Nephron progenitor cell (in vitro differentiated cells): ENCODE measurements at places on chromosomes 1 and 21.

DNA sequence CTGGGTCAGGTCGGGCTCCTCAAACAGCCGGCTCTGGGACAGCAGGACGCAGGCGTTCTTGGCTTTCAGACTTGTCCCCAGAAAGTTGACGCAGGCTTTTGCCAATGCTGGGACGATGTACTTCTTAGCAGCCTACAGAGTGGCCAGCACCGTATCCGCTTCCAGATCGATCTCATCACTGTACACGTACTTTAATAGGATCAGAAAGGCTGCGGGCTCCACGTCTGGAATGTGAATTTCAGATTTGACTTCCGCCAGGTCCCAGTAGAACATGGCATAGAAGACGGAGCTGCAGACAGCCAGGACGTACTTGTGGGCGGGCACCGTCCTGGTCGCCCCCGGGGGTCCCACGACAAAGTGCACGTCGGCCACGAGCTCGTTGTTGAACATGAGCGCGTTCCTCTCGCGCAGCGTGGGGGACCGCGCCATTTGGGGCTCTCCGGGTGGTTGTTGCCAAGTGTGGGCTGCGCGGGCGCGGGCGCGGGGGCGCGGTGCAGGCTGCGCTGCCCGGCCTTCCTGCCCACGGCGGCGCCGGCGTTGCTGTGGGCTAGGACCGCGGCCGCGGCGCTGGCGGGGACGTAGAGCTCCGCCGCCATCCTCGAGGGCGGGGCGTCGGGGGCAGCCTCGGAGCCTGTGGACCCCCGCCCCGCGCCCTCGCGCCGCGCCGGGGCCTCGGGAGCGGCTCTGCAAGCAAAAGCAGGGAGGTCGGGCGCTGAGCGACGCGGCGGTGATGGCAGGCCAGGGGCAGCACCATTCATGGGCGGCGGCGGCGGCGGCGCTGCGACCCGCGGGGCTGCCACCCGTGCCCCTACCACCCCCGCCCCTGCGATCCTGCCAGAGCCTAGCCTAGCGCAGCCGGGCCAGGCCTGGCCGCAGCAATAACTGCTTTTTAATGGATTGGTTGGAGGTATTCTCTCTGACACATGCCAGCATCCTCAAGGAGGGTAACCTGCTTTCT, 10.6 kb downstream of the CNR2 start:
- DNase-seq, result peak; percentile 66

DNA sequence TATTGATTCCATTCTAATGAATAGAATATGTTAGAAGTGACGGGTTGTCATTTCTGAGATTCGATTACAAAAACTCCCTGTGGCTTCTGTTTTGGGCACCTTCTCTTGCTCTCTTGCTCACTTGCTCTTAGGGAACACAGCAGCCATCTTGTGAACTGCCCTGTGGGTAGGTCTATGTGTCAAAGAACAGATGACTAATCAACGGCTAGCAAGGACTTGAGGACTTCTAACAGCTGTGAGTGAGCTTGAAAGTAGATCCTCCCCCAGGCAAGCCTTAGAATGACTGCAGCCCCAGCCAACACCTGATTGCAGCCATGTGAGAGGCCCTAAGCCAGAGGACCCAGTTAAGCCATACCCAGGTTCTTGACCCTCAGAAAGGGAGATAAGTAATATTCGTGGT, 49.3 kb downstream of the AZIN2 start:
- no peak for DNase-seq

- DNase-seq, result no peak
Observed at GRCh38 chr1:27058966-27059669, 46.5 kb upstream of the TENT5B start.

- DNase-seq, result peak; percentile 52
Observed at GRCh38 chr1:3380469-3380868, 74.0 kb upstream of the ARHGEF16 start.

DNA sequence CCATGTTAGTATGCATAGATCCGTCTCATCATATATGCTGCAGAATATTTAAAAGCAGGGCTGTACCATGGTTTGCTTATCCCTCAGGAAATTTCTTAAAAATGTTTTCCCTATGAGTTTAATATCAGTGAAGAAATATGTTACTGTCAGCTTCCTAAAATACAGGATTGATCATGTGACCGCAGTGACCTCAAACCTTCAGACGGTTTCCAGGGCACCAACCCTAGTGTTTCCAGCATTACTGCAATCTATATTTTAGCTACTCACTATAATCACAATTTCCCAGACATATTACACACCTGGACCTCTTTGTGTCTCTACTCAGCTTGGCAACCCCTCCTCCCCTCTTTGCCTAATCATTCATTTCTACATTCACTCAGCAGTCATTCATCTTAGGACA, 7.7 kb upstream of the SDHB start:
- DNase-seq, result no peak

DNA sequence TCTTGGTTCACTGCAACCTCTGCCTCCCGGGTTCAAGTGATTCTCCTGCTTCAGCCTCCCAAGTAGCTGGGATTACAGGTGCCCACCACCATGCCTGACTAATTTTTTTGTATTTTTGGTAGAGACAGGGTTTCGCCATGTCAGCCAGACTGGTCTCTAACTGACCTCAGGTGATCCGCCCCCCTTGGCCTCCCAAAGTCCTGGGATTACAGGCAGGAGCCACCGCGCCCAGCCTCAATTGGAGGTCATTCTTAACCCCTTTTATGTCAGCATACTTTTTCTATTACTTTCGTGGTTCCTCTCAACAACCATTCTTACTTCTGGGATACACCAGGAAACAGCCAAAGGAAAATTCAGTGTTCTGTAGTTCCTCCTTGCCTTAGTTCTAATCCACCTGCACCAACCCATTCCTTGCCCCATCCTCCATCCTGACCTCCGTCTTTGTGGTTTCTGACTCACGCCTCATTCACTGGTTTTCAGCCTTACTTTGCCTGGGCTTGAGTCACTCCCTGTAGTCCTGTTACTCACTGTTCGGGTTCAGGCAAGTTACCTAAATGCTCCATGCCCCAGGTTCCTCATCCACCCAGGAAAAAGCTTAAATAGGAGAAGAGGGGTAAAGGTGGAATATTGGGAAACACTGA, 12.9 kb upstream of the BCL10 start:
- DNase-seq, result no peak

DNA sequence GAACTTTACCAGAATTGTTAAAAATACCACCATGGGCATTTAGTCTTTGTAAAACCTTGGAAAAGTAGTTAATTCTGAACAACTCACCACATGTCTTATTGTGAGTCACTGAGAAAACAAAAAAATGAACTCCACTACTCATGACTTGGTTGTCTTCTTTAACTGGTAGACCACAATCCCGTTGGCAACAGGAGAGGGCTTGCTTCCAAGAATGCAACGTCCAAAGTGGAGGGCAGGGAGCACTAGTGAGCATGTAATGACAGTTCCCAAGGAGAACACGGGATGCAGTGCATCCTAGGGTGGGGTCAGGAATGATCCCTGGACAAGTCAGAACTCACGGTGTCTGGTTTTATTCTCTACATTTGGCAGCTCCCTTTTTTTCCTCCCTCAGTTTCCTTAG, 15.2 kb upstream of the HMCN1 start:
- peak; percentile 10 for DNase-seq

GRCh38 chr1:231315887-231316286, 21.8 kb downstream of the EXOC8 start:
- peak; percentile 36 for DNase-seq

DNA sequence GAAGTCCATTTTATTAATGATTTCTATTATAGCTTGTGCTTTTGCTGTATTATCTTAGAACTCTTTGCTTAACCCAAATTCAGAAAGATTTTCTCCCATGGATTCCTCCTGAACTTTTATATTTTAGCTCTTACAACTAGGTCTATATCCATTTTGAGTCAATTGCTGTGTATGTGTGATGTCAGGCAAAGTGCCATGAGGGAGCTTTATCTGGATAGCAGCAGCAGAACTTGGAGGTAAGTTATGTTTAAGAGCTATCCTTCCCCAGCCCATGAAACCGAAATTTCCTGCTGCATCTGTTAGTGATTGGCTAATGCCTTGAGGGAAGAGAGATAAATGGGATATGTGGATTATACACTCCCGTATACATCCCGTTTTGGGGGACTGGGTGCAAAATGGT, 29.9 kb downstream of the ADAM30 start:
- DNase-seq, result no peak

DNA sequence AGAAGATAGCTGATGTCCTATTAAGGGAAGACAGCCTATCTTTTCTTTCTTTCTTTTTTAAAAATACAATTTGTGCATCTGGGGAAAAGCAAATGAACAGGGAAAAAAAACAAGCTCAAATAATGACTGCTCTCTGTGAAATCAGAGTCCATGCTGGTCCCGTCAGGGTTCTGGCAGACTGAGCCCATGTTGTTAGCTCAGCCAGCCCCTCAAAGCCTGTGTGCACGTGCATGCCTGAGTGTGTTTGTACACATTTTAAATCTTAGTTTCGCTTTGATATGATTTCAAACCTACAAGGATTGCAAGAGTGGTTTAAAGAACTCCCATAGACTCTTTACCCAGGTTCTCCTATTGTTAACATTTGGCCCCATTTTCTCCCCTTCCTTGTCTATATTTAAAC, 231.8 kb upstream of the GREM2 start:
- DNase-seq, result no peak

DNA sequence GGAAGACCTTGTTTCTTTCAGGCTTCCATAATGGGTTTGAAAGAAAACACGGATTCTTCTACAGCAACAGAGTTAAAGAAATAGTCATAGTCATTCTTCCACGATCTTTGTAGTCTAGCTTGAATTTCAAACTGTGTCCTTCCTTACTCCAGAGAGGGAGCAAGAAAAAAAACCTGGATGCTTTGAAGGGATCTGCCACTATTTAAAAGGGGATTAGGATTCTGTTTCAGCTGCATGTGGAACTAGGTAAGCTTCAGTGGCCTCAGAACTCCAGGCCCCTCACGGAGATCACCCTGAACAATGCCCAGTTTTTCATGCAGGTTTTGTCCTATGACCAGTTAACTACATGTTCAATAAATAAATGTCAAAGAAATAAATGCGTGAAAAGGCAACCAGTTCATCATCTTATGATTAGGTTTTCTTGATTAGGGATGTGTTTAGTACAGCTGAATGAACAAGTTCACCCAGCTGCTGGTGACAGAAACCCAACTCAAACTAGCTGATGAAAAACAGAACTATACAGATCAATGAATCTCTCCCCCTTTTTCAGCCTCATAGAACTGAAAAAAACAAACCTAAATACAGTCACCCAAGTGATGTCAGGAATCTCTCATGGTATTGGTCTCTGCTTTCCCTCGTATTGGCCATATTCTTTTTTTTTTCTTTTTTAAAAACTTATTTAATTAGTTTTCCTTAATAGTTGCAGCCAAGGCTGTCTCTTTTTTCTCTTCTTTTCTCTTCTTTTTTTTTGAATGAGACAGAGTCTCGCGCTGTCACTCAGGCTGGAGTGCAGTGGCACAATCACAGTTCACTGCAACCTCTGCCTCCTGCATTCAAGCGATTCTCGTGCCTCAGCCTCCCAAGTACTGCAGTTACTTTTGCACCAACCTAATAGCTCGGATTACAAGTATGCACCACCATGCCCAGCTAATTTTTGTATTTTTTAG, 14.6 kb upstream of the MPZL1 start:
- no peak for DNase-seq

GRCh38 chr1:78607334-78607927, 12.8 kb upstream of the IFI44L start:
- no peak for DNase-seq

- DNase-seq, result no peak
Observed at GRCh38 chr21:35005560-35006224, 43.4 kb downstream of the RUNX1 start.

GRCh38 chr21:25466470-25466869, 140.8 kb downstream of the MRPL39 start:
- no peak for DNase-seq

- no peak for DNase-seq
Observed at GRCh38 chr1:220521778-220522177, 6.2 kb upstream of the MARK1 start.

DNA sequence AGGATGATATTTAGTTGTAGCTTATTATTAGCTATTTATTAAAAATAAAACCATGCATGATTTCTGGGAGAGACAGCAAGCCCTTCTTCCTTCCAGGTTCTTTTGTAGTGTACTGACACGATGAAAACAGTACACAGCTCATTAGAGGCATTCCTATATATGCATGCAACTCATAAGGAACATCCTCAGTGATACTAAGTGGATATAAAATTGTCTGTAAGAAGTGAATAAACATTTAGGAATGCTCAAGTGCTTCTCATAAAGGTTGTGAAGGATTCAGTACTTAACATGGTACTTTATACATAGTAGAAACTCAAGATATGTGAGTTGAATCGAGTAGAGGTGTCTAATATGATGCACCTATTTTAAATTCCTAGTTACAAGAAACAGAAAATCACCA, 287.7 kb downstream of the SDCCAG8 start:
- DNase-seq, result no peak

DNA sequence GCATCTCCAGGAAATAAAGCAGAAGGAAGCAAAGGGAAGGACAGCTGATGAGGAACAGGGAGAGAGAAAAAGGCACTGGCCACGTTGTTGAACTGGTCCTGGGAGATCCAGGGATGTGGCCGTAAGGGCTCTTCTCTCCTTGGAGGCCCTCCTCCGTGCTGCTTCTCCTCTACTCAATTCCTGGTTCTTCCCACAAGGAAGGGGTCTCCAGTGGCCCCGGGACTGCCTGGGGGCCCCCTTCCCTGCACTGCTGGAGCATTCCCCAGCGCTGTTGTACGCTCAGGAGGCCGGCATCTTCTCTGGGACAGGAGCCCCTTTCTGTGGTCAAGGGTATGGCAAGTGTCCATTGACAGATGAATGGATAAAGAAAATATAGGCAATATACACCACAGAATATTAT, 88.5 kb upstream of the TLR5 start:
- DNase-seq, result no peak

DNA sequence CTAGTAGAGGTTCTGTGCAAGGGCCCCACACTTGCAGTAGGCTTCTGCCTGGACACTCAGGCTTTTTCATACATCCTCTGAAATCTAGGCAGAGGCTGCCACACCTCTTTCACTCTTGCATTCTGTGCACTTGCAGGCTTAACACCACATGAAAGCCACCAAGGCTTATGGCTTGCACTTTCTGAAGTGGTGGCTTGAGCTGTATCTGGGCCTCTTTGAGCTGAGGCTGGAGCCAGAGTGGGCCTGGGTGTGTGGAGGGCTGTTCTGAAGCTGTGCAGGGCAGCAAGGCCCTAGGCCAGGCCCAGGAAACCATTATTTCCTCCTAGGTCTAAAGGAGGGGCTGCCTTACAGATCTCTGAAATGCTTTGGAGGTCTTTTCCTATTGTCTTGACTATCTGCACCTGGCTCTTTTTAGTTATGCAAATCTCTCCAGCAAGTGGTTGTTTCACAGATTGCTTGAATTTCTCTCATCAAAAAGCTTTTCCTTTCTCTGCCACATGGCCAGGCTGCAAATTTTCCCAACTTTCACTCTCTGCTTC, 66.2 kb downstream of the TYW3 start:
- DNase-seq, result no peak

- DNase-seq, result no peak
Observed at GRCh38 chr1:79532555-79532954, 526.0 kb upstream of the ADGRL4 start.
